ENCODE measurements at places on chromosomes 3 and 15. TPM values are rescaled to one million over a fixed set of nuclear protein-coding genes. Genes with fewer than 3 reads are reported as not detected.

The ISLR gene
- 0.35 TPM for total RNA-seq

The CSPG5 gene
- 1.4 TPM for total RNA-seq

The CMTM6 gene
- total RNA-seq = 45.0 TPM

The ADAMTS9 gene
- 0.92 TPM for total RNA-seq

All from A549 treated with CORT108297 at 1 μM for 4 hours (cell line).